T-cell (primary cell): ENCODE measurements at places on chromosomes 4 and X.
A peak's percentile ranks its signal among the peaks of the same experiment; 100 is the strongest.

DNA sequence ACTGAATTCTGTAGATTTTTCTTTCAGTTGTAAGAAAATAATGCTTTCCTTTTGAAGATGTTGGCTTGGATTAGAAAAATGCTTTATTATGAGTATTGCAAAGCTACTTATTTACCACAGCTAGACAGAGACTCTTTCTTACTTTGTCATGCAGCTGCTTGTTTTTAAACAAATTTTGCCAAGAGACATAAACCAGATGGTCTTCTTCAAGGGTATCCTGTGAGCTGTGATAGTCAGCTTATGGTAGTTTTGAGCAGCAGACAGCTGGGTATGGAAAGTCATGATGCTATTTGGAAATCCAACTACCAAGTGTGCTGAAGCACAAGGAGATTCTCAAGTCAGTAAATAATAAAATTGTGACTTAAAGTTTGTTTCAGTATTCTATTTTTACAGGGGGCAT lies 941.5 kb downstream of the DMD start:
- H3K36me3 ChIP-seq, result no peaks in the 10 kb centered on the region
- no peak for DNase-seq
- H3K4me1 ChIP-seq, result no peaks in the 10 kb centered on the region
- no peaks in the 10 kb centered on the region for H3K27me3 ChIP-seq
- H3K27ac ChIP-seq, result no peak overlapping the region
- H3K4me3 ChIP-seq, result no peak overlapping the region

DNA sequence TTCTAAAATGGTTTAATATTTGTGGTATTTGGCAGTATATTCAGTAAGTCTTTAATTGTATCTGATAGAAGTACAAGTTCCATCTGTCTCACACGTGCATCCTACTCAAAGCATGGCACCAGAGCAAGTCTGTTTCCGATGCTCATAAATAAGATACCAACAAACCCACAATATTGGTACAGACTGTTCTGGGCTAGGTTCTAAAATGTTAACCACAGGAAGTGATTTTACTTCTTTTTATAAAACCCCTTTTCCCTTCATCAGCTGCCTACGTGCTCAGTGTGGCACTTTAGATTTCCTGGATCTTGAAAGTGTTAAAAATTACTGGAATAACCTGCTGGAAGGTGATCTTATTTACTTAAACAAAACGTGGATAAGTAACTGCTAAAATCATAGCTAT lies 165.1 kb downstream of the CFAP299 start:
- H3K36me3 ChIP-seq, result no peaks in the 10 kb centered on the region
- no peak overlapping the region for H3K4me3 ChIP-seq
- DNase-seq, result peak; percentile 15
- H3K4me1 ChIP-seq, result peaks cover 8% of the 10 kb centered on the region
- peak overlapping the region; percentile 51 for H3K27ac ChIP-seq
- H3K27me3 ChIP-seq, result no peaks in the 10 kb centered on the region

DNA sequence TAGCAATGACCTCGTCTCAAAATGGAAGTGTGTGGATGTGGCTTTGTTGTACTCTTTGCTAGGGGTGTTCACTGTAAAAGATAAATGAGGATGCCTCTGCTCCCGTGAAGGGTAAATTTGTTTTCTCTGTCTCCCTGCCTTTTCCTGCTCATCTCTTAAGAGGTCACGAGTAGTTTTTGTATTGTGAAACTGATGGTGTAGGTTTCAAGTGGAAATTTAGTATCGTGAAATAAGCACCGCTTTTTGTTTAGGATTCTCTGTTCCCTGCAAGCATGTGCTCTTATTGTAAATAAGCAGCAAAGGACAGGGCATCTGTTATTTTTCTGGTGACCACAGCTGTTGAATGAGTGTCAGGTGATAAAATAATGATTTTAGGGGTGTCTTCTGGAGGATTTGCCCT lies 104.6 kb downstream of the PHEX start:
- no peaks in the 10 kb centered on the region for H3K36me3 ChIP-seq
- no peak for DNase-seq
- no peaks in the 10 kb centered on the region for H3K27me3 ChIP-seq
- H3K27ac ChIP-seq, result no peak overlapping the region
- H3K4me1 ChIP-seq, result peaks cover 4% of the 10 kb centered on the region
- H3K4me3 ChIP-seq, result no peak overlapping the region

DNA sequence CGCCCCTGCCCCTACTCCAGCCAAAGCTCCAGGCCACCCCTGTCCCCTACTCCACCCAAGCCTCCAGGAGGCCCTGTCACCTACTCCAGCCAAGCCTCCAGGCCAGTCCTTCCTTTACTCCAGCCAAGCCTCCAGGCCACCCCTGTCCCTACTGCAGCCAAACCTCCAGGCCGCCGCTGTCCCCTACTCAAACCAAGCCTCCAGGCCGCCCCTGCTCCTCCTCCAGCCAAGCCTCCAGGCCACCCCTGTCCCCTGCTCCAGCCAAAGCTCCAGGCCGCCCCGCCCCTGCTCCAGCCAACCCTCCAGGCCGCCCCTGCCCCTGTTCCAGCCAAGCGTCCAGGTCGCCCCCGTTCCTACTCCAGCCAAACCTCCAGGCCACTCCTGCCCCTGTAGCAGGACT lies 5.1 kb upstream of the ASMT start:
- H3K27ac ChIP-seq, result no peak overlapping the region
- no peak for DNase-seq
- H3K4me1 ChIP-seq, result no peaks in the 10 kb centered on the region
- no peak overlapping the region for H3K4me3 ChIP-seq

DNA sequence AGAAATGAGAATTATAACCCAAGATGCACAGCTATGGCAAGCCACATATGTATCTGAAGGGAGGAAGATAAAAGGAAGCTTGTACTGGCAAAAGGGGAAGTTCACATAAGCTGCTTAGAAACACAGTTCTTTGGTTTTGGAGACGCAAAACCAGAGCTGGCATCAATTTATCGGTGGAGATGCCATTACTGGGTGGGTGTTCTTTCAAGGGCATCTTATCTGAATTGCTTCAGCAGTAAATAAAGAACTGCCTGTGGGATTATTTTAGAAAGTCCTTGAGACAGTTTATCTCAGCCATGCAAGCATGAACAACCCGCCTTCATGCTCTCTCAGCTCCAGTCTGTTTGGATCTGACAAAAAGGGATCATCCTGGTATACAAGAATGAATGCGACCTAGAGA lies 60.8 kb downstream of the DDX60 start:
- no peaks in the 10 kb centered on the region for H3K4me1 ChIP-seq
- no peak for DNase-seq
- H3K4me3 ChIP-seq, result no peak overlapping the region

DNA sequence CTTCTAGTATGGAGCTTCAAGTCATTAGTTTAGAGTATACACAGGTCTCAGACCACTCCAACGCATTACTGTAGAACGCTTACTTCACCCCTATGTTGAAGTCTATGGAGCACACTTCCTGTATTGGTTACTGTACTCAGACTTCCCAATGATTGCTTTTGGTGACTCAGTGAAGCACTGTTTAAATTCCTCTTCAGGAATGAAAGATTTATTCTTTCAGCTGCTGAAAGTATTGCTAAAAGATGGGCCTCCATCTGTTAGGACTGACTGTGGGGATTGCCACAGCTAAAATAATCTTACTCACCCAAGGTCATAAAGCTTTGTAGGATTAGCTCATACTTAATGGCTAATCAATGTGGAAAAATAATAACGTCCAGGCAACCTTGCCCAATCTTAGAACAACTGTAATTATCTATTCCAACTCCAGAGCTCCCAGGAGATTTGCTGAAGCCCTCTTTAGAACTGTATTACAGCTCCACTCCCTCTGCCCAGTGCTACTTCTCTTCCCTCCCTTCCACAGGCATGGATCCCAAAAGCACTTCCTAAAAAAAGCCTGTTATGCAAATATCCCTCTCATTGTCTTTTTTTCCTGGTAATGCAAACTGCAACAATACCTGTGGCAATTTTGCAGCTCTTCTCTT lies 281.9 kb upstream of the HS3ST1 start:
- DNase-seq, result no peak
- H3K27ac ChIP-seq, result no peak overlapping the region
- no peaks in the 10 kb centered on the region for H3K4me1 ChIP-seq
- H3K27me3 ChIP-seq, result no peaks in the 10 kb centered on the region
- no peak overlapping the region for H3K4me3 ChIP-seq
- H3K36me3 ChIP-seq, result no peaks in the 10 kb centered on the region

DNA sequence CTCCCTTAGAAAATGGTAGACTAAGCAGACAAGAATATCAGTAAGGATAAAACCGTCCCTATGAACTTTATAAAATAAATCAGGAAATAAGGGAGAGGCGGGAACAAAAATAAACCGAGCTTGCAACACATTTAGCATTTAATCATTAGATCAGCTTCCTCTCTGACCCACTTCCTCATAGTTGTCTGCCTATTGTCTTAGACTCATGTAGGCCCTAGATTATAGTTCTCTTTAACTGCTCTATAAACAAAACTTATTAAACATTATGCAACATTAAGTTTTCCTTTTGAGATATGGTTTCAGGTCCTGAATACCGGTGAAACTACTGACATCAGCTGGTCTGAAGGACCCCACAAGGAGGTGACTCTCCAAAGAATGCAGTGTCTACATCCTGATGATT lies 15.8 kb upstream of the SRD5A3 start:
- DNase-seq, result no peak
- no peaks in the 10 kb centered on the region for H3K27me3 ChIP-seq
- no peaks in the 10 kb centered on the region for H3K36me3 ChIP-seq
- no peak overlapping the region for H3K4me3 ChIP-seq

- no peaks in the 10 kb centered on the region for H3K27me3 ChIP-seq
- no peaks in the 10 kb centered on the region for H3K36me3 ChIP-seq
- no peak for DNase-seq
- no peak overlapping the region for H3K27ac ChIP-seq
Measured at GRCh38 chrX:17488036-17488435, 113.0 kb downstream of the NHS start.

DNA sequence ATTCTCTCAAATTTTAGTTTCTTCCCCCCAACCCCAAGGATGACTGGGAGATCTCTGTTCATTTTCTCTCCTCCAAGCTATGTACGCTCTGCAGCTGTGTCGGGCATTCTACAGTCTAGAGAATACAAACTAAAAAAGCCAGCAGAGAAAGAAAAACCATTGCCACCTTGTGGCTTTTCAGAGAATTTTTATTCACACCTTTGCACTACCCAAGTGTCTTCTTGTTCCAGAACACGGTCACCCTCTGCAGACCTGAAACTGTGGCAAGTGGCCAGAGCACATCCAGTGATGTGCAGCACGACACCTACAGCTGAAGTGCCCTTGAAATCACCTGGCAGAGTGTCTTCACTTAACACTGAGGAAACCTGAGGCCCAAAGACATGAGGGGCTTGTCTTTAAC lies 68.6 kb downstream of the CHST7 start:
- H3K4me3 ChIP-seq, result no peak overlapping the region
- DNase-seq, result peak; percentile 4
- H3K36me3 ChIP-seq, result no peaks in the 10 kb centered on the region
- H3K27ac ChIP-seq, result no peak overlapping the region
- no peaks in the 10 kb centered on the region for H3K27me3 ChIP-seq
- H3K4me1 ChIP-seq, result no peaks in the 10 kb centered on the region

DNA sequence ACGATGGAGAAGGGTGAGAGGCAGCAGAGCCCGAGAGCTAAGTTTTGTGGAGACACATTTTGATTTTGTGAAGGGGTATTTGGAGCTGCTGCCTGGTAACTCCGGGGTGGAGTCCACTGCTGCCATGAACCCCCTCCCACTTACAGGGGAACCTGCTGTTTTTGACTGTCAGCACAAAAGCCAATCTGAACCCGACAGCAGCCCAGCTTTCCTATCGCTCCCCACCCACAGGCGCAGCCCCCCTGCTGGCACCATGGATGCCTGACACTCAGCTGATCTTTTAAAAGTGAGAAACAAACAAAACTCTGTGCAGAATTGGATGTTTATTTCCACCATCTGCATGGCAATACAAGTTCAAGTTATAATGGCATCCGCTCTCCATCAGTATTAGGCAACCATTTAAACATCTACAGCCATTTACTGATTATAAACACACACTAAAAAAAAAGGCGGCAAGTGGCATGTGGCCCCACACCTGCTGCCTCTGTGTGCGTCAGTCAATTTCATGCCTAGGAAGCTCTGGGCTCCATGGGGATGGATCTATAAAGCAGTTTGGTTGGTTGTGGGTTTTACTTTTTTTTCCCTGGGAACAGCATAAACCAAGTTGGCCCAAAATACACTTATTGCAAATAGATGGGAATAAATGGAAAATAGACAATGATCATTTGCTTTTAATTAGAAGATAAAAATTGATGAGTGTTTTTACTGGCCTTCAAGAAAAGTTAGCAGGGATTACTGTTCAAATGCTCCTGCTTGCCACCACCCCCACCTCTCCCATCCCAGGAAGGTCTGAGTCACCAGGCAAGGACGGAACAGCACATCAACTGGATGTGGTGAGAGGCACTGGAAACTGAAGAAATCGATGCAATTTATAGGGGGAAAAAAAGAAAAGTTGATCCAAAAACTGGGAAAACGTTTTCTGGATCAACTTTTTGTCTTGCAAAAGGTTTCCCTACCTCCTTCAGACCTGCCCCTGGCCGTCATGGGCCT lies 46.0 kb downstream of the SEPSECS start:
- H3K4me3 ChIP-seq, result no peak overlapping the region
- no peak for DNase-seq
- no peak overlapping the region for H3K27ac ChIP-seq
- H3K36me3 ChIP-seq, result no peaks in the 10 kb centered on the region

DNA sequence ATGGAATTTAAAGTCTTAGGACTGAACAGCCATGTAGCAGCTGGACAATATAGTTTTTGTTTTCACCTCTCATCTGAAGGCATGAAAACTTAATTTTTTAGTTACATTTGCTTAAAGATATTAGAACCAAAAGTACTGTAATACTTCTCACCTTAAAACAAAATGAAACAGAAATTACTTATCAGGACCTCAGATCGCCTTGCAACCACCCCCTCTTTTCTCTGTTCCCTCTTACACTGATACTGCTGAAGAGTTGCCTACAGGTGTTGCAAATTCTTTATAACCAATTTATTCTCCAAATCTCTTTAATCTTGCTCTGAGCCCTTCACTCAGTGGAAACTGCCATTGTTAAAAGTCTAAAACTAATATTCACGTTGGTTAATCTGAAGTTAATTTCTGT lies 145.0 kb downstream of the SPCS3 start:
- DNase-seq, result no peak
- H3K36me3 ChIP-seq, result no peaks in the 10 kb centered on the region
- H3K4me1 ChIP-seq, result no peaks in the 10 kb centered on the region
- no peak overlapping the region for H3K4me3 ChIP-seq

GRCh38 chr4:18105030-18106011 lies 83.8 kb upstream of the LCORL start:
- DNase-seq, result no peak
- no peaks in the 10 kb centered on the region for H3K36me3 ChIP-seq
- H3K27me3 ChIP-seq, result no peaks in the 10 kb centered on the region
- H3K4me1 ChIP-seq, result no peaks in the 10 kb centered on the region

DNA sequence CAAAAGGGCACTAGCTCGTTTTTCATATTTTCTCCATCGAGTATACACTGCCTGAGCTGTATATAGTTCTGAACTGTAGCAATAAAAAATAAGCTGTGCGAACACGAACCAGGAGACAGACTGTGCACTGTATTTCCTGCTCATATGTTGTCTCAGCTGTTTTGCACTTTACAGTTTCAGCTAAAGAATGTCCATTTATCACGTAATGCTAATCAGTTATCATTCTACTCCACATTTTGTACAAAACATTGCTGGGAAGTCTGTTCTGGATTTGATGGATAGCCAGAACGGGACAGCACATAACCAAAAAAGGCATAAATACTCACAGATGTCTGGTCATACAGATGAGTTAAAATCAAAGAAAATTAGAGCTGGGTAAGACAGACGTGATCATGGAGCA lies 315.5 kb upstream of the ADGRL3 start:
- H3K27ac ChIP-seq, result no peak overlapping the region
- no peak for DNase-seq
- no peaks in the 10 kb centered on the region for H3K27me3 ChIP-seq
- no peak overlapping the region for H3K4me3 ChIP-seq
- no peaks in the 10 kb centered on the region for H3K4me1 ChIP-seq
